ENCODE measurements at places on chromosomes 5 and 9. TPM values are rescaled to one million over a fixed set of nuclear protein-coding genes. Genes with fewer than 3 reads are reported as not detected.

DNA sequence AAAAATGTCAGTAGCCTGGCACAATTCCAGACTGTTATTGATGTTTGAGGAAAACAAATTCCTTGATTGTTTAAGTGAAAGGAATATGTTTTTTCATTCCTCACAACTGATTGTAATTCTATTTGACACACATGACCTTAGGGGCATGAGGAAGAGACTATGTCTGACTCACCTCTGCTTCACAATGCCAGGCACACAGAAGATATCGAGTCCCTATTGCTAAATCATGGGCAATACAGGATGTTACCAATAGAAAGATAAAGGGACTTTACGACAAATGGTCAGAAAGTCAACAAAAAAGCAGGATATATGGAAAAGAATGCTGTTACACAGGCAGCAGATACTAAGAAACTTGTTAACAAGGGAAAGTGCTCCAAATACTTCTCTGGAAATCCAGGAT lies 1903.5 kb downstream of the EFNA5 start:
- no peaks in the 10 kb centered on the region for H3K36me3 ChIP-seq
- H3K27ac ChIP-seq: no peak overlapping the region
- peak; percentile 51 for DNase-seq
- H3K27me3 ChIP-seq: no peaks in the 10 kb centered on the region
- H3K4me3 ChIP-seq: no peak overlapping the region
- peaks cover 10% of the 10 kb centered on the region for H3K4me1 ChIP-seq

IL4 gene
- total RNA-seq: not detected

FBXO4 gene
- 11.5 TPM for total RNA-seq

DNA sequence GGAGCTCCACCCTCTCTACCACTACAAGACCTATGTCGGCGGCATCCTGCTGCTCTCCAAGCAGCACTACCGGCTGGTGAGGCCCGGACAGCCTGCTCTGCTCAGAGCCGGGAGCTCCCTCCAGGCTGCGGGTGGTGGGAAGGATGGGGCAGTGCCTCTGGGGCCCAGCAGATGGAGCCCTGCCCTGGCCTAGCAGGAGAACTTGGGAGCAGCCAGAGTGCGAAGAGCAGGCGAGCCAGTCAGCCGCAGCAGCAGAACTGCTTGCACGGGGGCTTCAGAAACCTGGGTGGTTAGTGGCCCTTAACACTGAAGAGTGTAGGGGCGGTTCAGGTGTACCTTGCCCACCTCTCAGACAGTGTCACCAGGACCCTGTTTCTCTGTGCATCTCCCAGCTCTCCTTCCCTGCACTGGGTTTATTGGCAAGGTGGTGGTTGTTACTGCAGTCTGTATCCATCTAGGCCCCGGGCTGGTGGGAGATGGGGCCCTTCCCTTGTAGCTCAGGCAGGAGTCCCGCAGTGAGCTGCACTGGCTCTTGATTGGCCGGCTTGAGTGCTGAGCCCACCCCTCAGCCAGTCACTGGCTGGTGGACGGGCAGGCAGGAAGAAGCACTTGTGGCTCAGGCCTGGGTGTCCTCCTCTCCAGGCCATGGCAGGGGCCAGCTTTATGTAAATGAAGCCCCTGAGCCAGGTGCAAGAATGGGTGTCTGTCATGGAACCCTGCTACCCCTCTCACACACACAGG lies 7.7 kb downstream of the B4GALT7 start:
- DNase-seq: peak; percentile 70
- H3K4me3 ChIP-seq: no peak overlapping the region
- no peaks in the 10 kb centered on the region for H3K36me3 ChIP-seq
- no peaks in the 10 kb centered on the region for H3K4me1 ChIP-seq
- H3K27ac ChIP-seq: no peak overlapping the region
- no peaks in the 10 kb centered on the region for H3K27me3 ChIP-seq

GRCh38 chr9:83628540-83628939 lies 5.6 kb downstream of the IDNK start:
- no peak overlapping the region for H3K4me3 ChIP-seq
- H3K27ac ChIP-seq: no peak overlapping the region
- no peaks in the 10 kb centered on the region for H3K36me3 ChIP-seq

CDO1 gene
- not detected for total RNA-seq

CSF2 gene
- total RNA-seq: 69.9 TPM

- H3K27ac ChIP-seq: no peak overlapping the region
- no peaks in the 10 kb centered on the region for H3K36me3 ChIP-seq
- no peak for DNase-seq
Observed at GRCh38 chr5:89981021-89981420, 428.5 kb downstream of the CETN3 start.

GRCh38 chr5:2981652-2982051 lies 230.2 kb upstream of the IRX2 start:
- DNase-seq: no peak
- no peak overlapping the region for H3K4me3 ChIP-seq
- no peaks in the 10 kb centered on the region for H3K36me3 ChIP-seq
- H3K27ac ChIP-seq: no peak overlapping the region
- no peaks in the 10 kb centered on the region for H3K27me3 ChIP-seq
- no peaks in the 10 kb centered on the region for H3K4me1 ChIP-seq

ARID3C gene
- total RNA-seq: not detected

DNA sequence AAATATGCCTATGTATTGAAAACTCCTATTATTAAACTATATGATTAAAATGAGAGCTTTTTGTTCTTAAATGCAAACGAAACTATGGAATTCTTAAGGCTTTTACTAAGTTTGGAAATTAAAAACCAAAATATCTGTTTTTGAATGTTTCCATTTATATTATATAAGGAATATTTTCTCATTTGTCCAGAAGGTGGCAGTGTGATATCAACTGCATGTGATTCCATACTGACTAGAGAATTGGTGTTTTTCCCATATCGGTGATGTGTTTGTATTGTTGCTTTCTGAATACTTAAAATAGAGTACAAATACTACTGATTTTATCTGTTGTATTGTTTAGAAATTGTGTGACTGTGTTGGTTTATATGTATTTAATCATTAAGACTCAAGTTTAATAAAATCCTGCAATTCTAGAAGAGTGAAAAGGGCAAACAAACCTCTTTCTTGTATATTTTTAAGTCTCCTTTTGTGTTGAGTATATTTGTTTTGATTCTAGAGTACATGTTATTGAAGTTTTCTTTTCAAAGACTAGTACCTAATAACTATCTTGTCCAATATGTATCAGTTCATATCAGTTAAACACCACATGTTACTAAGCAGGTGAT lies 320.8 kb downstream of the CCDC171 start:
- peaks cover 18% of the 10 kb centered on the region for H3K4me1 ChIP-seq
- H3K27ac ChIP-seq: peak overlapping the region; percentile 78
- no peaks in the 10 kb centered on the region for H3K27me3 ChIP-seq
- no peak overlapping the region for H3K4me3 ChIP-seq
- DNase-seq: peak; percentile 74
- H3K36me3 ChIP-seq: no peaks in the 10 kb centered on the region

- H3K4me1 ChIP-seq: no peaks in the 10 kb centered on the region
- no peaks in the 10 kb centered on the region for H3K36me3 ChIP-seq
- peak; percentile 9 for DNase-seq
- no peak overlapping the region for H3K4me3 ChIP-seq
- H3K27me3 ChIP-seq: no peaks in the 10 kb centered on the region
Observed at GRCh38 chr5:81544351-81545018, 150.6 kb upstream of the ACOT12 start.

APBB3 gene
- total RNA-seq: 11.4 TPM

- DNase-seq: no peak
- H3K4me1 ChIP-seq: no peaks in the 10 kb centered on the region
- no peaks in the 10 kb centered on the region for H3K36me3 ChIP-seq
- no peaks in the 10 kb centered on the region for H3K27me3 ChIP-seq
Observed at GRCh38 chr9:17761984-17762676, 183.3 kb downstream of the SH3GL2 start.

GRCh38 chr5:126166368-126166767 lies 256.8 kb upstream of the GRAMD2B start:
- no peak overlapping the region for H3K4me3 ChIP-seq
- no peaks in the 10 kb centered on the region for H3K27me3 ChIP-seq
- H3K4me1 ChIP-seq: no peaks in the 10 kb centered on the region
- no peak for DNase-seq

- H3K4me3 ChIP-seq: no peak overlapping the region
- H3K4me1 ChIP-seq: no peaks in the 10 kb centered on the region
- DNase-seq: no peak
Observed at GRCh38 chr5:56291079-56291643, 58.0 kb upstream of the ANKRD55 start.

- no peaks in the 10 kb centered on the region for H3K27me3 ChIP-seq
- no peaks in the 10 kb centered on the region for H3K36me3 ChIP-seq
- peak; percentile 38 for DNase-seq
- H3K4me3 ChIP-seq: no peak overlapping the region
- H3K27ac ChIP-seq: no peak overlapping the region
- no peaks in the 10 kb centered on the region for H3K4me1 ChIP-seq
Observed at GRCh38 chr5:29930316-29930715, 1263.2 kb upstream of the CDH6 start.

WDR41 gene
- total RNA-seq: 13.5 TPM

DMGDH gene
- not detected for total RNA-seq

NXNL2 gene
- total RNA-seq: 0.66 TPM

DNA sequence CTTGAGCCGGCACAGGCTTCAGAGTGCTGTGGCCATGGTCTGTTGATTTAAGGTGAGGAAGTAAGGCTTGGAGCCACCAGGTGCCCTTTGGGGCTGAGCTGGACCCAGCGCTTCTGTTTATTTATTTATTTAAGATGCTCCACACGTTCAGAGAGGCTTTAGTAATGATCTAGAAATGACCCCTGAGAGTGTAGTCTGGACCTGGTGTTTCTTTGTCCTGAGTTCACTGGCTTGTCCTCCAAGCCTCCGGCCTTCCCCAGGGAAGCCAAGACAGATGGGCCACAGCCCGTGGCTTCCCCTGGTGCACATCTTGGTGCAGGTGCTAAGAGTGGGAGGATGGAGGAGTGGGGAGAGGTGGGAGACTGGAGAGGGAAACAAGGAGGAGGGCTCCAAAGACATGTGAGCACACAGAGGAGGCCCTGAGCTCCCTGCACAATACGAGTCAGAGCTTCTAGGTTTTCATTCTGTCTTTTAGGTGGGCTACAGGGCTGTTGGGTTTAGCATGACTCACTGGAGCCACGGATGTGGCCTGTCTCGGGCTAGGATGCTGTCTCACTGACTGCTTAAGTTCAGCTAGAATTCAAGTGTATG lies 56.9 kb downstream of the AHRR start:
- no peaks in the 10 kb centered on the region for H3K36me3 ChIP-seq
- H3K27ac ChIP-seq: no peak overlapping the region
- no peak overlapping the region for H3K4me3 ChIP-seq

RASGRF2 gene
- total RNA-seq: not detected

GRCh38 chr9:130782886-130783530 lies 52.0 kb upstream of the ABL1 start:
- H3K4me1 ChIP-seq: no peaks in the 10 kb centered on the region
- H3K27ac ChIP-seq: no peak overlapping the region
- H3K27me3 ChIP-seq: no peaks in the 10 kb centered on the region
- DNase-seq: no peak
- H3K4me3 ChIP-seq: no peak overlapping the region

- no peaks in the 10 kb centered on the region for H3K27me3 ChIP-seq
- peaks cover 65% of the 10 kb centered on the region for H3K4me1 ChIP-seq
- H3K27ac ChIP-seq: peak within 1 kb of the TSS; percentile 91
- 0 out of 2 replicates have a peak, but pooled peaks cover 8% of the 10 kb centered on the region for H3K36me3 ChIP-seq
- peak; percentile 54 for DNase-seq
Observed at GRCh38 chr5:35856765-35857351, at the start of gene IL7R. TSS of gene IL7R (plus strand) at chr5:35856891. CDS start at chr5:35856978, 87 bp downstream.

GRCh38 chr5:153352685-153353219 lies 137.7 kb upstream of the GRIA1 start:
- no peaks in the 10 kb centered on the region for H3K36me3 ChIP-seq
- no peak for DNase-seq
- no peak overlapping the region for H3K27ac ChIP-seq

GRCh38 chr9:29285818-29286217 lies 1712.5 kb upstream of the C9orf72 start:
- H3K36me3 ChIP-seq: no peaks in the 10 kb centered on the region
- 0 out of 2 replicates have a peak overlapping the region, but pooled peaks have one; percentile 8 for H3K27ac ChIP-seq
- peaks cover 37% of the 10 kb centered on the region for H3K4me1 ChIP-seq
- no peaks in the 10 kb centered on the region for H3K27me3 ChIP-seq

IFNB1 gene
- total RNA-seq: not detected

DNA sequence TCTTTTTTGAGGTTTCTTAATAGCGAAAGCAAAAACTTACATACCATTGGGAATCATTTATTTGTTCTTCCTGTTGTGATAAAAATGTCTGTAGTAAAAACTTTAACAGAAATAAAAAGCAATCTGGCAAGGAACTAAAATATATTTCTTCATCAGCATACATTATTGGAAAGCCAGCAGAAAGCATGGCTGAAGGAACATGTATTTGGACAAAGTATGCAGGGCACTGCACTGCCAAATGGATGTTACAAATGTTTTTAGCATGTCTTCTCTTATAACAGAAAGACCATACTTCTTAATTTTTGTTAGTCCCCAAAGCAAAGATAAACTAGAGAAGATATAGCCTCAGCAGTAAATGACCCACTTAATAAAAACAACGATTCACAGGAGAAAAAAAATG lies 80.5 kb downstream of the SMIM15 start:
- H3K4me3 ChIP-seq: no peak overlapping the region
- DNase-seq: no peak
- H3K36me3 ChIP-seq: no peaks in the 10 kb centered on the region
- no peaks in the 10 kb centered on the region for H3K27me3 ChIP-seq
- no peak overlapping the region for H3K27ac ChIP-seq

DNA sequence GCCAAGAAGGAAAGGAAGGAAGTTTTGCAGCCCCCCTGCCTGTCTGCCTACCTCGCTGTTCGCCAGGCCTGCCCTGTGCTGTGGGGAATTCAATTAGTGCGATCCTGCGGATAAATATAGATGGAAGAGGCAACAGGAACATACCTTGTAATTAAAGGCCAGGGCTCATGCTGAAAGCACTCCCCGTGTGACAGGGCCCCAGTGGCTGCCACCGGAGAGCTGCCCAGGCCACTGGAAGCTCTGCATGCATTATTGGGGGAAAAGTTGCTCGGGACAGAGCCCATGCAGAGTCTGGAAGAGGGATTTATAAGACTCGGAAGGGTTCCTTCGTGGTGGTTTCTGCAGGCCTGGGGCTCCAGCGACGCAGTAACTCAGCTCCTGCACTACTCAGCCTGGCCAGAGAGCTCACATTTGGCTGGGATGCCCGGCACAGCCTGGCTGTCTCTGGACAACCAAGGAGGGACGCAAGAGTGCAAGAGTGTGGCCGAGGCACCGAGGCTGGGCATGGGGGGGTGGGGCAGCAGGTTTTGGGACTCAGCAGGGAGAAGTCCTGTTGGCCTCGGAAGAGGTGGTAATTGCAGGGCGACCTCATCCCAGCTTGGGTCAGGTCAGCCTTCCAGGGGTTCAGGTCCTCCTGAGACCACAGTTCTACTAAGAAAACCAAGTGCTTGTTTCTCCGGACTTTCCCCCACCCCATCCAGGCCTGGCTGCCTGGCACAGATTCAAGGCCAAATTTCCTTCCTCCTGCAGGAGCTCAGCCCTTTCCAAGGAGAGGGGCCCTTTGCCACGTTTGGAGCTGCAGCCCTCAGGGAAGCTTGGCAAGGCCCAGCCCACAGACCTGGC lies 68.1 kb upstream of the GGTA1 start:
- no peak for DNase-seq
- no peaks in the 10 kb centered on the region for H3K27me3 ChIP-seq
- H3K27ac ChIP-seq: no peak overlapping the region

CARTPT gene
- total RNA-seq: not detected

GRCh38 chr5:15807871-15808270 lies 307.9 kb downstream of the FBXL7 start:
- H3K4me1 ChIP-seq: no peaks in the 10 kb centered on the region
- no peak overlapping the region for H3K4me3 ChIP-seq
- no peaks in the 10 kb centered on the region for H3K27me3 ChIP-seq

All from PC-3 (cell line).